ENCODE measurements at places on chromosomes 6 and 20.

DNA sequence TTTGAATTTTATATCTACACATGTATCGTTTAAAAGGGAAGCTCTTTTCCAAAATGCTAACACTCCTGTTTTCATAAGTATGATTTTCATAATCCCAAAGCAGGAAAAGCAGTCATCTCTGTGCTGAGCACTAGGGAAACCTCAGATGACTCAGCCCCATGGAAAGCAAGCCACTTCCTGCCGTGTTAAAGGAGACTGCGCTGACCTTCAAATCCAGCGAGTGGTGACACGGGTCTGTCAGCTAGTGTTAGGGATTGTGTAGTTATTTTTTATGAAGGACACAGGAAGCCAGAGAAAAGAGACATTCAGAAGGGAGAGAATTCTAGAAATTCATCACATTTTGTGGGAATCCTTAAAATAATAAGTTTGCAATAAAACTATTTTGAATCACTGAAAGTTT is 57.0 kb upstream of the CD93 start:
- DNase-seq = no peak

DNA sequence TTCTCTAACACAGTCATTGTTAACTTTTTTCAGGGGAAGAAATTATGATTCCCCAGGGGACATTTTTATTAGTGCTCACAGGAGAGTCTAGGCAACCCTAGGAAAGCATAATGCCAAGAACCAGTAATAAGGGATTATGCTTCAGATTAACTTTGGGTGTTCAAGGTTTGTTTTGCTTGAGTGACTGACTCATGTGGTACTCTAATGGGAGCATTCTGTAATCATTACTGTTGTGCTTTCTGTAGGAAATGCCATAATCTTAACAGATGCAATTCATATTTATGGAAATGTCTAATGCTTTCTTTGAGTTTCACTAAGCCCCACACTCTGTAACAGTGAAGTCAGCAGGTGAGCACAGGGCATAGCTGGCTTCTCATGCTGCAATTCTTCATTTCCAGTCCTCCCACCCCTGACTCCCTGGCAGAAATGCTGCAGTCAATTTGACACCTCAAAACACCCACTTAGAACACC is 263.4 kb upstream of the MAN1A1 start:
- DNase-seq = no peak

DNA sequence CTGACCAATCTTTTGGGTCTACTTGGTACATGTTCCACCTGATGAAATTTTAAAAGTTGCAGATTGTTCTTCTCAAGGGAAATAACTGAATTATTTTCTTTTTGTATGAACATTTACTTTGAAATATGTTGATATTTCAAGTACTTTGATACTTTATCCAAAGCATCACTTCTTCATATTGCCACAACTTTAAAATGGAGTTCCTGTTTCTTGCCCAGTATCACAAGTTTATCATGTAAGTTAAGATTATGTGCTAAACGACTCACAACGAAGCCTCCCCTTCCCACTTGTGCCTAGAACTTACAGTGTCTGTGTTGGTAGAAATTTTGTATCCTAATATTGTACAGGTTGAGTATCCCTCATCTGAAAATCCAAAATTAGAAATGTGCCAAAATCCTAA is 108.4 kb downstream of the ARID1B start:
- DNase-seq = no peak

- DNase-seq = no peak
Observed at GRCh38 chr6:84425971-84426705, 198.7 kb upstream of the CEP162 start.

GRCh38 chr20:9517297-9518162 is 3.1 kb downstream of the LAMP5 start:
- DNase-seq = no peak

- DNase-seq = no peak
Observed at GRCh38 chr20:15616626-15617025, 956.6 kb downstream of the KIF16B start.

GRCh38 chr20:46970937-46971630 is 76.4 kb downstream of the EYA2 start:
- DNase-seq = no peak

- DNase-seq = no peak
Observed at GRCh38 chr20:58112017-58112781, 116.3 kb downstream of the ANKRD60 start.

DNA sequence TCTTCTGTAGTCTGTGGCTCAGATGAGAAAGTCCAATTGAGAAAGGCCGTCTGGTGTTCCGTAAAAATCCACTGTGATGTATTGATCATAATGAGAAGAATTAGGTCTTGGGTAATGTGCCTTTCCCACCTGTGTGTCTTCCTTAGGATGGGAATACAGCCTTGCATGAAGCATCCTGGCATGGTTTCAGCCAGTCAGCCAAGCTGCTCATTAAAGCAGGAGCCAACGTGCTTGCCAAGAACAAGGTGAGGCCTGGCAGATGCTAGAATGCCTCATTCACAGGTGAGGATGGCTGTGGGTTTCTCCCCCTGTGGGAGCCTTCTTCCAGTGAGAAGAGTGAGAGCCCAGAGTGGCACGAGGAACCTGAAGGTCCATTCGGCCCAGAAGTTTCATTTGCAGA is 32.7 kb downstream of the LYRM2 start:
- no peak for DNase-seq

GRCh38 chr6:88135578-88136114 is 30.5 kb downstream of the CNR1 start:
- DNase-seq = no peak

GRCh38 chr20:19463597-19463996 is 251.2 kb downstream of the SLC24A3 start:
- no peak for DNase-seq

DNA sequence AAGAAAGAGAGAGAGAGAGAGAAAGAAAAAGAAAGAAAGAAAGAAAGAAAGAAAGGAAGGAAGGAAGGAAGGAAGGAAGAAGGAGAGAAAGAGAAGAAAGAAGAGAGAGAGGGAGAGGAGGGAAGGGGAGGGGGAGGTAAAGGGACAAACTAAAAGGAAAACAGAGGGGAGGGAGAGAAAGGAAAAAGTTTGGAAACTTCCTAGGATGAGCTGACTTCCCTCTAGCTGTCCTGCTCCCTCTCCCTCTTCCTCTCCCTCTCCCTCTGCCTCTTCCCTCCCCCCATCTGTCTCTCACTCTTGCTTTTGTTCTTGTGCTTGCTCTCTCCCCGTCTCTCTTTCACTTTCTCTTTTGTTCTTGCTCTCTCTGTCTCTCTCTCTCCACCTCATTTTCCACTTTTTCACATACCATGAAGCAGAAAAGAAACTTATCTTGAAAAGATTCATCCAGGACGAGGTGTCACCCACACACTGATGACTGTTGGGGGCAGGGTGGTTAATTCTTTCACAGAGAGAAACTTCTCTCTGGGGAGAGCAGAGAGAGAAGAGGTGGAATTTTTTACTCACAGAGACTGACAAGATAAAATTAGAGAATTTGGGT is 56.4 kb upstream of the DUSP22 start:
- no peak for DNase-seq

DNA sequence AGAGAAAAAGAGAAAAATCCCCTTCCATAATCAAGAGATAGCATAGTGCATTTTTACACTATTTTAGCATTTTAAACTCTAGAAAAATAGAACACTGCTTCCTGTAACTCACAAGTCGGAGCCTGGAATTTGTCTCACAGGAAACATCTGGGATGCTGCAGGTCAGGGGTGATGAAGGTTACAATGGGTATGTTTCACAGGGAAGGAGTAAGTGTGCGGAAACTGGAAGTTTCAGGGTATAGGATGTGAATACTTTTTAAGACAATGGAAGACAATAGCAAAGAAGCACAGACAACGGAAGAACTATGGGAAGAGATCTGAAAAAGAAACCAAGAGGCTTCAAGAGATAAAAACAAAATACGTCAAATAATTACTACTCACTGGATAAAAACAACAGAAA is 361.0 kb upstream of the MARCKS start:
- DNase-seq = no peak

GRCh38 chr6:43578748-43579147 is 2.8 kb downstream of the POLH start:
- no peak for DNase-seq

- DNase-seq = no peak
Observed at GRCh38 chr6:42135722-42136121, 6.7 kb downstream of the C6orf132 start.

DNA sequence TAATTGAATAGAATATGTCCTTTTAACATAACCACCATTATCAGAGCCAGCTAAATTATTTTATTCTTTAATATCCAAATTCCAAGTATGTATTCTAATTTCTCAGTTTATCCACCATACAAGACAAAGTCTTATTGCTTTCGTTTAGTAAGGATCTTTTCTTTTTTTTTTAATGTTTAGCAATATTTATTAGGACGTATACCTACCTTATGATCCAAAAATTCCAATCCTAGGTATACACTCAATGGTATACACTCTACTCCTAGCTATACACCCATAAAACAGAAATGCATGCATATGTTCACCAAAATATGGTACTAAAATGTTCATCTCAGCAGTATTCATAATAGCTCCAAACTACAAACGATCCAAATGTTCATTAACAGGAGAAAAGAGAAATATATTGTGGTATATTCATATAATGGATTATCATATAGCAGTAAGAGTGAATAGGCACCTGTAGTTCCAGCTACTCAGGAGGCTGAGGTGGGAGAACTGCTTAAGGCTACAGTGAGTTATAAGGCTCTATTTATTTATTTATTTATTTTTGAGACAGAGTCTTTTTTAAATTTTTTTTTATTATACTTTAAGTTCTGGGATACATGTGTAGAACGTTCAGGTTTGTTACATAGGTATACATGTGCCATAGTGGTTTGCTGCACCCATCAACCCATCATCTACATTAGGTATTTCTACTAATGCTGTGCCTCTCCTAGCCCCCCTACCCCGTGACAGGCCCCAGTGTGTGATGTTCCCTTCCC is 17.3 kb downstream of the TNFAIP3 start:
- no peak for DNase-seq

DNA sequence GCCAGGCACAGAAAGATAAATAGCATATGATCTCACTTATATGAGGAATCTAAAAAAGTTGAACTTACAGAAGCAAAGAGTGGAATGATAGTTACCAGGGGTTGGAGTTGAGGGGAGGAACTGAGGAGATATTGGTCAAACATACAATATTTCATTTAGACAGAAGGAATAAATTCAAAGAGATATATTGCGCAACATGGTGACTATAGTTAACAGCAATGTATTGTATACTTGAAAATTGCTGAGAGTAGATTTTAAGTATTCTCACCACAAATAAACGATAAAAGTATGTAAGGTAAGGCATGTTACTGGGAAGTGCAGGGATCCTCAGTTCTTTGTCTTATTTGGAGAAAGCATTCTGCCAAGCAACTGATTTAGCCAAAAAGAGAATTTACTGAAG is 171.9 kb downstream of the LMBRD1 start:
- DNase-seq = no peak

- DNase-seq = no peak
Observed at GRCh38 chr6:25717866-25718740, 36.4 kb upstream of the SLC17A4 start.

- no peak for DNase-seq
Observed at GRCh38 chr20:4383961-4384360, 337.7 kb upstream of the PRND start.

DNA sequence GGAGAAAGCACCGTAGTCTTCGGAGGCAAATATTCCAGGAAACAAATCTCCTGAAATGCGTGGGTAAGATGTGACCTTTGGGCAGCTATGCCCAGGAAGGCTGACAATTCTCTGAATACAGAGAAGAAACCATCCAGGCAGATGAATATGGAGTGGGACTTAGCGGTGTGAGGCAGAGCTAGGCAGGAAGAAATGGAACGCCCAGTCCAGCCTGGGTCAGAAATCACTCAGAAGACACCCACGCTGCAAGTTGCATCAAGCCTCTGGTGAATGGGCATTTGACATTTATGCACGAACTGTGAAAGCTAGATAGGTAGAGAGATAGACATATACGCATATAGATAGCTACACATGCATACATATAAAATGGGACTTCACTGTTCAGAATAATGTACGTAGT is 498.5 kb downstream of the QKI start:
- no peak for DNase-seq

DNA sequence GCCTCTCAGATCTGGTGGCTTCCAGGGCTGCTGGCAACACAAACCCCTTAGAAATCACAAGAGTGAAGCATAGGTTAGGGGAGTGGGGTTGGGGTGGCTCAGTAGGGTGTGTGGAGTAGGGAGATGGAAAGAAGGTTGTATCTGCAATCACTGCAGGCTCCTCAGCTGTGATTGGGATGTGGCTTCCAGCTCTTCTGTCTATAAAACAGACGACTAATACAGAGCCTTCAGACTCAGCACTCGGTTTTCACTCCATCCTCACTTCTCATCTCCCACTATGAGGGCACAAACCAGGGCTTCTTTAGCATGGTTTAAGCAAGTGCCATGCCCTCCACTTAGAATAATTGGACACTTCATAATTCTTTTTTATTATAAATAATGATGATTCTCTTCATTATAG is 46.4 kb upstream of the CAP2 start:
- DNase-seq = no peak

- DNase-seq = no peak
Observed at GRCh38 chr6:139713424-139713823, 339.0 kb upstream of the CITED2 start.

DNA sequence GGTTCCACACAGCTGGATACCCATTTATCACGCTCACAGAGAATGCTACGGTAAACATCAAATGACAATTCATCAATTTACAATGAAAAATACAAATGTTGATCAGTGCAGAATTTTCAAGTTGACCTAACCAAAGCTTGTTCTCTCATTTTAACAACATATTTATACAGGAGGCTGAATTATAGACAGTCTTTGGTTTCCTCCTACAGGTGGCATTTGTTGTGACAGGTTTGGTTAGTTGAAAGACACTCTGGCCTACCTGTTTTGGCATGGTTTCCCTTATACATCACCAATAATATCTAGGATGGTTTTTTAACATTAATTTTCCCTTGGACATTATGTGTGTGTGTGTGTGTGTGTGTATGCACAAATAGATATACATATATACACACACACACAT is 642.5 kb upstream of the MMS22L start:
- no peak for DNase-seq

GRCh38 chr20:19758501-19759331 is 658 bp downstream of the RIN2 start:
- DNase-seq = no peak

DNA sequence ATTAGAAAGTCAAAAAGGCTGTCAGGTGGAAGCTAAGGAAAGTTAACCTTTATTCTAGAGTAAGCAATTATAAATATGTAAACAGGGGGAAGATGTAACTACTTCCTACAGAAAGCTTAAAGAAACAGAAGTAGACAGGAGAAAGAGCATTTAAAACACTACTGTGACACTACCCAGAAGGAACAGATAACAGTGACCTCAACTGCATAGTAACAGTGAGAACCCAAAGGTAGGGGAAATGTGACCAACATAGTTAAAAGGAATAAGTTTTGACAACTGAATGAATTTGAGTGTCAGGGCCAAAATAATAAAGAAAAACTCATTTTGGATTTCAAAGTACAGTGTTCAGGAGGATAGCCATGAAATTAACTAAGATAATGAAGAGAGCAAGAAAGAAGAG is 43.5 kb downstream of the IBTK start:
- DNase-seq = no peak

GRCh38 chr6:3013486-3013885 is 13.8 kb downstream of the NQO2 start:
- no peak for DNase-seq

GRCh38 chr20:38625896-38626295 is 24.3 kb downstream of the ARHGAP40 start:
- no peak for DNase-seq

Measured in stimulated activated CD4-positive, alpha-beta T cell treated with anti-CD3 and anti-CD28 coated beads, Interleukin-4, amount 100 ng/mL, for 48 hours (primary cell).